ENCODE measurements at places on chromosomes 1 and 21.

- DNase-seq: no peak
Observed at GRCh38 chr1:245316784-245317183, 162.0 kb downstream of the KIF26B start.

- no peak for DNase-seq
Observed at GRCh38 chr1:184610876-184611595, 143.6 kb downstream of the EDEM3 start.

DNA sequence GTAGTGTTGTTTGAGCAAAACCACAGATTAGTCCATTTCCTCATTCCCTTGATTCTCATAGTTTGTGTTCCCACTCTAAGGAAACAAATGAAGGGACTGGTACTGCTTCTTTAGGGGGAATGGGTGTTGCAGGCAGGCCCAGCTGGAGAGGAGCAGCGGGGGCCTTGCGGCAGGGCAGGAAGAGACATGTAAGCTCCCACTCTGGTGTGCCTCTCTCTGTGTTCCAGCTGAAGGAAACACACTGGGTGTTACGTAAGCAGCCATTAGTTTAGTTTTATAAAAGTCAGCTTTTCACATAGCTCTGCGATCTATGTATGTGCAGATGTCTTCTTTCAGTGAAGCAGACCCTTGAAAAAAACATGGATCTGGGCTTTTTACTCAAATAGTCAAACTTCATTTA, 99.5 kb downstream of the CACHD1 start:
- DNase-seq: no peak

DNA sequence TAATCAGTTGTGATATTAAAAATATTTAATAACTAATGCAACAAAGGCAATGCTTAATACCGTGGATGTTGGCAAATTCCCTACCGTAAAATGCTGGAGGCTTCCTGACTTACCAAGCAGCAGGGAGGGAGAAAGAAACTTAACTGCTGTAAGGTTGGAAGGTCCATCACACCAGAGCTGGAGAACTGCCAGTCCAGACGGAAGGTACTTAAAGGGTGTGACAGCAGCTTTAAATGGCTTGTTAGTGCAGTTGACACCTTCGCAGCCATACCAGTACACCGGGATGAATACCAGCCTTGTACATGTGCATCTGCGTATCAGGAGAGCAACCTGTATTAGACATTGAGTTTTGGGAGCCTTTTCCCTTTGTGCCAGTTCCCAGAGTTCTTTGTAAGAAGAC, 269.5 kb upstream of the NCAM2 start:
- no peak for DNase-seq

DNA sequence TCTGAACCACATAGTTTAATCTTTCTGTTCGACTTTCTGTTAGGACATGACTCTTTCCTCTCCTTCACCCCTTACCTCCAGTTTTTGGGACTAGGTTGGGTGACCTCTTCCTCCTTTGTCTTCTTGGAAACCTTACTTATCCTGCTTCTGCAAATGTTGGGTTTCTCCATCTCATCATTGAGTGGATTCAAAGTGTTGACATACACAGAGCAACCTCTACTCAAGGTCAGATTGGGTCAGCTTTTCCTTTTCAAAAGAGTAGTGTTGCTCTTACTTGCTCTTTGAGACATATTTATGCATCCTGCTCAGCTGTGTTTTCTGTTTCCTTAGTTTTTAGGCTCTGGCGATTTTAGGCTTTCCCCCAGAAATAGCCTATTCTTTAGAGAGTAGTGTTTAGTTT, 3.7 kb downstream of the CAMTA1 start:
- no peak for DNase-seq

GRCh38 chr1:100622037-100622436, 84.1 kb downstream of the GPR88 start:
- DNase-seq: no peak

GRCh38 chr1:11475748-11476147, 3.2 kb upstream of the DISP3 start:
- DNase-seq: no peak

- DNase-seq: no peak
Observed at GRCh38 chr1:106964495-106964894, 92.0 kb upstream of the PRMT6 start.

GRCh38 chr1:22484706-22485345, 33.2 kb downstream of the ZBTB40 start:
- DNase-seq: no peak

DNA sequence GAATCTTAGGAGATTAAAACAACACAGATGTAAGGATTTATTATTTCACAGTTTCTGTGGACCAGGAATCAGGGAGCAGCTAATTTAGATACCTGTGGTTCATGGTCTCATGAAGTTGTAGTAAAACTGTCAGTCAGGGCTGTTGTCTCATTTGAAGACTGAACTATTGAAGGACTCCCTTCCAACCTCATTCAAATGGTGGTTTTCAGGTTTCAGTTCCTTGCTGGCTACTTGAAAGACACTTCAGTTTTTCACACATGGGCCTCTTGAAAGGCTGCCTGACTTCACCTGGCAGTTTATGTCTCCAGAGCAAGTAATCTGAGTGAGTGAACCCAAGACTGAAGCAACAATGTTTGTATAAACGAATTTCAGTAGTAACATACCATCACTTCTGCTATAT, 915.9 kb downstream of the PLA2G4A start:
- no peak for DNase-seq

GRCh38 chr1:93395195-93395594, 49.5 kb downstream of the DR1 start:
- DNase-seq: no peak

DNA sequence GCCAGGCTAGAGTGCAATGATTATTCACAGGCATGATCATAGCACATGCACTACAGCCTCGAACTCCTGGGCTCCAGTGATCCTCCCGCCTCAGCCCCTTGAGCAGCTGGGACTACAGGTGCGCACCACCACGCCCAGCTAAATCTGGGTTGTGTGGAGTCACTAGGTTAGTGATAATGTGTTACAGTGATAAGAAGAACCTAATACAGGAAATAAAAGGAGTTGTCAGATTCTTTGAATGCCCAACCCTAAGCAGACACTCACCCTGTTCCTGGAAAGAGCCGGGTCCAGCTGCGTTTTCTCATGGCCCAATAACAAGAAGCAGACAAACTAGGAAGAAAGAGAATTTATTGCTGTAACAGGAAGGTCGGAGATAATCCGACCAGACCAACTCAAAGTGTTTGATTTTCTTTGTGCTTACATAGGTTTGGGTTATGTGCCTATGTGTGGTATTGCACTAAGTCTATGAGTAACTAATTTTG, 8.8 kb downstream of the IFNGR2 start:
- no peak for DNase-seq

GRCh38 chr1:231934797-231935196, 308.2 kb downstream of the DISC1 start:
- DNase-seq: no peak

GRCh38 chr1:230435108-230435507, 9.0 kb upstream of the PGBD5 start:
- no peak for DNase-seq

GRCh38 chr1:231116738-231117137, 45.1 kb upstream of the TRIM67 start:
- no peak for DNase-seq

DNA sequence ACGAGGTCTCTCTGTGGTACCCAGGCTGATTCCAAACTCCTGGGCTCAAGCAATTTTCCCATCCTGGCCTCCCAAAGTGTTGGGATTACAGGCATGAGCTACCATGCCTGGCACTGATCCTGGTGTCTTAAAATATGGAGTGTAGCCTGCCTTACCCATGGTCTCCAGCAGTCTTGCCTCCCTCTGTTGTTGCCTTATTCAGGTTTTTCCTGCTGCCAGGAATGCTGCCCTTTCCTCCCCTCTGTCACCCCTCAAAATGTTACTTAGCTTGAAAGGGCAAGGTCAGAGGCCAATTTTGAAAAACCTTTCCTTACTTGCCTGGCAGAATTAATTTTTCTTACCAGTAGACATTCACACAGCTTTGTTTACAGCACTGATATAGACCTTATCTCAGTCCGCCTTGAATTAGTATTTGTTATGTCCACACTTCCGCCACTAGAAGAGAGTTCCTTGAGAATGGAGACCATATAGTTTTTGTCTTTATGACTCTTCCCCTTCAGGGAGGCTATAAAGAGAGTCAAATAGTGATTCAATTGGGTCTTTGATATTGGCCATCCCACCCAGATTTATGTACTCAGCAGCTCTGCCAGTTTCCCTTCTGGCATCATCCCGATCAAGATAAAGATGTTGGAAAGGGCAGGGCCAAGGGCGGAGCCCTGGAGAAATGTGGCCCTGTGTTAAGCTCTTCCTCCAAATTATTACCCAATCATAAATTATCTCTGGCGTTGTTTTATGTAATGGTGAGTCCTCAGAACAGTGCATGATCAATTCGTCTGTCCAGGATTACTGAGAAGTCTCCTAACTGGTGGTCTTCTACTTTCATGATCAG, 38.8 kb downstream of the C1orf21 start:
- DNase-seq: no peak

- no peak for DNase-seq
Observed at GRCh38 chr21:41952568-41953248, 1.1 kb downstream of the C2CD2 start.

DNA sequence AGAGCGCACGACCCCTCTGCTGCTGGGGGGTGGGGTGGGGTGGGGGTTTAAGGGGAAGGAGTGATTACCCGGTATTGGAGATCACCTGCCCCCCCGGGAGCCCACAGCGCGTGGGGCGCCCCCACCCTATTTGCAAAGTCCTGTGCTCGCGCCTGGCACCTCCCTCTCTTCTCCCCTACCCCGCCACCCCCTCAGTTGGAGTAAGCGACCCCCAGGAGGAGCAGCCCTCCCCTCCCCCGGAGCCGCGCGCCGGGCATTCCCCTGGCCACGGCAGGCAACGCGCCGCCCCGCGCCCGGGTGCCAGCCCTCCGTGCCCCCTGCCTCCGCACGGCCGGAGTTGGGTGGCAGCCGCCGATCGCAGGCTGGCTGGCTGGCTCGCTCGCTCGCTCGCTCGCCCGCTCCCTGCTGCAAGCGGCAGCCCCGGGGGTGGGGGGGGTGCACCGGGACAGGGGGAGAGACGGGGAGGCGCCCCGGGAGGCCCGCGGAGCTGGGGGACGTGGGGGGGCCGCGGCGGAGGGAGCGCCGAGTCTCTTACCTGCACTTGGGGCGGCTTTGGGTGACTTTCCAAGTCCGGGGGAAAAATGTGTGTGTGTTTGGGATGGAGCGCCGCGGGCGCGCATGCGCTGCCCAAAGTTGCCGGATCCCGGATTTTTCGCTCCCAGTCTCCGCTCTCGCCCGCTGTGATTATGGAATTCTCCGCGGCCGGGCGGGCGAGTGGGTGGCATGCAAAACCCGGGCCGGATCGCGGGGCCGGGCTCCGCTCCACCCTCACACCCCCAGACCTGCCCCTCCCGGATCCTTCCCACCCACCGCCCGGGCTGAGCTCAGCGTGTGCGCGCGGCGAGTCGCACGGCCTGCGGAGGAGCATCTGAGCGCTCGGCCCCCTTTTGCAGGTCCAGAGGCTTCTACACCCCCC, at the start of gene CASZ1:
CASZ1 (minus strand) TSS at position 618 of the 916 bp plus-strand sequence. CDS start 102,757 bp downstream, outside the sequence.
- DNase-seq: no peak

DNA sequence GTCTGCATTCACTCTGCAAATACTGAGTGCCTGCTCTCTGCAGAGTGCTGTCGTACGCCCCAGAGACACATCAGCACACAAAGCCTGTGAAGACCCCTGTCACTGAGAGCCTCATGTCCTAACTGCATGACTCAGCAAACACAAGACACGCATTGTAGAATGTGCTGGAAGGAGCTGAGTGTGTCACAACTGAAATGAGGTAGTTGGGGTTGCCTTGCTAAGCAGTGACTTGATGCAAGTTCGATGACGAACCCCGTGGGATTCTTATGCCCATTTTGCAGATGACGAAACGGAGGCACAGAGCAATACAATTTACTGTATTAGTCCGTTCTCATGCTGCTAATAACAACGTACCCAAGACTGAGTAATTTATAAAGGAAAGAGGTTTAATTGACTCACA, 65.1 kb downstream of the RIPK4 start:
- DNase-seq: no peak

DNA sequence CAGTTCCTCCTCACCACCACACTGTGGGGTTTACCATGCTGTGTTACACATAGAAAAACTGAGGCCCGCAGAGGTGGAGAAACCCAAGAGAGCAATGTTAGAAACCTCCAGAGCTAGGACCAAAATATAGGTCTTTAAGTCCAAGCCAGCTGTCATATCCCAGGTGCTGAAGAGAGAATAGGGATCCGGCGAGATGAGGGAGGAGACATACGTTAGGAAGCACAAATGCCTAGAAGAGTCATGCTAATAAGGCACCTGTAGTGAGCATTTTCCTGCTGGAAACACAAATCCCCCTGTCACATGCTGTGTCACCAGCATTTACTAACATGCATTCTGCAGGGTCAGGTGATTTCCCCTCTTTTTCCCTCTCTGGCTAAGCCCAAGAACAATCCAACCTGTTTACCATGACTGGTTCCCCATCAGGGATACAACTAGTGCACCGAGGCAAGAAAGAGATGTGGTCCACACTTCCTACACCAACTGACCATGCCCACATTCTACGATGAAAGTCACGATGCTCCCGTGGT, 168.6 kb upstream of the CAMK1G start:
- DNase-seq: no peak

GRCh38 chr21:29953072-29953471, 13.3 kb upstream of the GRIK1 start:
- DNase-seq: no peak

- peak; percentile 41 for DNase-seq
Observed at GRCh38 chr21:45827302-45827692, 154.3 kb upstream of the COL6A1 start.

DNA sequence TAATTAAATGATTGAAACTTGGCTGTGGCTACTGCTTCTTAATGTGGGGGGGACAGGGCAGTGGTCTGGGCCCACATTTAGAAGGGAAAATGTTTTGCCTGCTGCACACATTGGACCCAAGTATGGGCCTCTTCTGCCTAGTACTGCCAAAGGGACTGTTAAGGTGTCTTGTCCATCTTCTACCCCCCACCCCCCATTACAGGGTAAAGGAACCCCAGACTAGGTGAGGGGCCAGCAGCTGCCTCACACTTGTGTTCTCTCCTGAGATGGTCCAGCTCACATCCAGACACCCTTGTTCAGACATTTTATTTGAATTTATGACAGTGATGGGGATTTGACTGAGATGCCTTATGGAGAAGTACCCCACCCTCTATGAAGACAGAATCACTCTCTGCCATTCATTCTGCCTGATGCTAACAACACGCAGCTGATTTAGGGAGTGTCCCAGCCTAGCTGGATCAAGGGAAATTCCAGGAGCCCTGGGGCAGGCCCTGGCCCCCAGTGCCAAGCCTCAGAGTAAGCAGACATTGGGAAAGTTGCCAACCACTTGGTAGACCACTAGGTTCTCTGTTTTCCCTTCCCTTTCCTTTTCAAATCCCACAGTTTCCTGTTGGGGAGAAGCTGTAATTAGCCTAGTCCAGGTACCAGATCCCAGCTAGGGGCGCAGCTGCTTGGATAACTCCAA, 42.1 kb downstream of the YARS1 start:
- no peak for DNase-seq

- no peak for DNase-seq
Observed at GRCh38 chr1:153651771-153652170, 6.7 kb upstream of the SNAPIN start.

DNA sequence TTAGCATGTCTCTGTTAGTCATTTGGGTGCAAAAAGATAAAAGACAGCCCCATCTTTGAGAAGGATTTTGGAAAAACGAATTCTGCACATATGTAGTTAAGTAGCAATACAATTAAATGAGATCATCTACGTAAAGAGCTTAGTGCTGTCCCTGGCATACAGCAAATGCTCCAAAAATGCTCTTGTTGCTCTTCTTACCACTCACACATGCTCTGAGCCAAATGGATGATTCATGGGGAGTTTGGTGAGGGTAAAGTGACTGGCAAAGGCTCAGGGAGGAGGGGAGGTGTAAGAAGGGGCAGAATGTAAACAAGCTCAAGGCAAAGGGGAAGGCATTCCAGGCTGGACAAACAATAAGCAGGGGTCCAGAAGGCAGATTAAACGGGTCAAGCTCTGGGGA, 191.9 kb downstream of the AK5 start:
- no peak for DNase-seq
